NCI-H1092 (cell line): ENCODE measurements at places on chromosomes 12 and 14.

DNA sequence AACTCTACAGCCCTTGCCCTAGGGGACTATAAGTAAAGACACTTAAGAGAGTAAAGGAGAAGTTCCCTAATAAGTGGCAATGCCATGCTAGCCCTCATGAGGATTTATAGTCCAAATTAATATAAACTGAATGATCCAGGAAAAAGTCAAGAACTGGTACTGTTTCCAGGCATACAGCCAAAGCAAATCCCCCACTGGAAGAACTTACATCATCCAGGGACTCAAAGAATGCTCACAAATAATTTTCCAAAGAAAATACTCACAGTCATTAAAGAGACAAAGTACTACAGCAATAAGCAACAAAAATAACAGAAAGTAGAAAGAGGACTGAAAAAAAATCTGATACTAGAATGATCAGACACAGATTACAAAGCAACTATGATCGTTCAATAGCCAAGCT lies 79.7 kb upstream of the RAP1B start:
- DNase-seq = no peak

DNA sequence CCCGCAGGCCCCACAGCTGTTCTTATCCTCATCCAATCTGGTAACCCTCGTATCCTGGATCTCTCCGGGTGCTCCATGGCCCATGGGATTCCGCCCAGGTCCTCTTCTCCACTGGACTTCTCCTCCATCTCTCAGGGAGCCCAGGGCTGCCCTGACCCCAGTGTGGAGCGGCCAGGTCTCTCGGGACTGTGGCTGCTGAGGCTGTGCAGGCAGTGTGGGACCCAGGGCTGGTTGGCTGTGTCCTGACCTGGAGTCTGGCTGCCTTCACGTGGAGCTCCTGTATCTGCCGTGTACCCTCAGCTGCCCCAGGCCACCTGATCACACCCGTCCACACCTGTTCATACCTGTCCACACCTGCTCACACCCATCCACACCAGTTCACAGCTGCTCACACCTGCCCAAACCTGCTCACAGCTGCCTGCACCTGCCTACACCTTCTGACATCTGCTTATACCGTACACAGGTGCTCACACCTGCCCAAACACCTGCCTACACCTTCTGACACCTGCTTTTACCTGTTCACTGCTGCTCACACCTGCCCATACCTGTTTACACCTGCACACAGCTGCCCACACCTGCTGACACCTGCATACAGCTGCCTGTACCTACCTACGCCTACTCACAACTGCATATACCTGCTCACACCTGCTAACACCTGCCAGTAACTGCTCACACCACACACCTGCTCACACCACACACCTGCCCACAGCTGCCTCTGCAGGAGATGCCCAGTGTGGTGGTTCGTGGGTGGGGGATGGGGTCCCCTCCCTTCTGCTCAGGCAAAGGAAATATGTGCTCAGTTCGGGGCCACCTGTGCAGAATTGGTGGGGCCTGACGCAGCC lies 92.2 kb downstream of the GALNT9 start:
- no peak for DNase-seq

- DNase-seq = no peak
These were observed 126.7 kb upstream of the HIF1A start for GRCh38 chr14:61568572-61569011.

GRCh38 chr14:91232603-91233002 lies 11.9 kb downstream of the GPR68 start:
- DNase-seq = no peak

DNA sequence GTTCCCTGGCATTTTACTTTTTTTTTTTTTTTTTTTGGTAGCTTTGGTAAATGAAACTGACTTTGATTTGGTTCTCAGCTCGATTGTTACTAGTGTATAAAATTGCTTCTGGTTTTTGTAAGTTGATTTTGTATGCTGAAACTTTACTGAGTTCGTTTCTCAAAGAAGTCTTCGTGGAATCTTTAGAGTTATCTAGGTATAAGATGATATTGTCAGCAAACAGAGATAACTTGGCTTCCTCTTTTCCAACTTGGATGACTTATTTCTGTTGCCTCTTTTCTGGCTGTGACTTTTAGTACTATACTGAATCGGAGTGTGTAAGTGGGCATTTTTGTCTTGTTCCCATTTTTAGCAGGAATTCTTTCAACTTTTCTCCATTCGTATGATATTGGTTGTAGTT lies 28.1 kb downstream of the USP15 start:
- no peak for DNase-seq
